Activated T-cell treated with anti-CD3 and anti-CD28 coated beads for 48 hours (primary cell): ENCODE measurements at places on chromosomes 1 and 21.

GRCh38 chr1:209038735-209039134, 544.8 kb upstream of the CAMK1G start:
- no peak for DNase-seq

DNA sequence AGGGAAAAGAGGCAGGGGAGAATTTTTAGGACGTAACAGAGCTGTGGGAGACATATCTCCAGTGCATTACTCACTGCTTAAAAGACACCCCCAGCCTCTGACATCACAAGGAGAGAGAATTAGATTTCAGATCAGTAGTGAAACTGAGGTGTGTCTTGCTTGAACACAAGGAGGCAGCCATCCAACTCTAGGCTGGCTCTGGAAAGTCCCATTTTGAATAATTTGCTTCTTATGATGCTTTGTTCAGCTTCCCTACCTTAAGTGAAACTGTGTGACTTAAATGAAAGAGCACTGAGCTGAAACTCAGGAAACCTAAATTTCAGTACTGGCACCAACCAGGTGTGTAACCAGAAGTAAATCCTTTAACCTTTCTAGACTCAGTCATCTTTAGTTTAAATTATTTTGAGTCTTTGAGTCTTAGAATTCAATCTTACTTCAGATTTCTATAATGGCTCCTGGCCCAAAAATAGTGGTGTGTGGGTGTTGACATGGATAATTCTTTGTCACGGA, 251.6 kb upstream of the SGIP1 start:
- DNase-seq: peak; percentile 50

DNA sequence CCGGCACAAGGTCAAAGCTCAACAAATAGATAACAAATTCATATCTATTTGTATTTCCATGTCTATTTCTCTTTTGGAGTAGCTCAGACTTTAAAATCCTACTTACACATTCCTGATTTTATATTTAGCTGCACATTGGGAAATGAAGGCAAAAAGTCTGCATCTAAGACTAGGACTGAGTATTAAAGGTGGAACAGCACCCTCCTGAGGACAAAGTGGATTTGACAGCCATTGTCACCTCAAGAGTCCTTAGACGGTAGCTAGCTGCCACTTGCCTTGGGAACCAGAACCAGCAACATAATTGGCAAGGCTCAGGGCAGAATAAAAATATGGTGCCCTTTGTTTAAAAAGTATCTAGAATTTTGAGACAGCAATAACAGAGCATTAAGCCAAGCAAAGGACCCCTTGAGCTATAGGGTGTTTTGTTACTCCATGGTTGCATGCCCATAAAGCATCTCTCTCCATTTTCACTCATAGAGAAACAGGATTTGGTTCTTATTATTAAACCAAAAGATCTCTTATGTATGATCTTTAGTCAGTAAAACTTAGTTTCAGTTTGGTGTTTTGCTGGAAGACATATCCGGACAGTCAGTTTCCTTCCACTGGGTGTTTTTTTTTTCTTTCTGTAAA, 30.0 kb upstream of the SGIP1 start:
- peak; percentile 8 for DNase-seq

DNA sequence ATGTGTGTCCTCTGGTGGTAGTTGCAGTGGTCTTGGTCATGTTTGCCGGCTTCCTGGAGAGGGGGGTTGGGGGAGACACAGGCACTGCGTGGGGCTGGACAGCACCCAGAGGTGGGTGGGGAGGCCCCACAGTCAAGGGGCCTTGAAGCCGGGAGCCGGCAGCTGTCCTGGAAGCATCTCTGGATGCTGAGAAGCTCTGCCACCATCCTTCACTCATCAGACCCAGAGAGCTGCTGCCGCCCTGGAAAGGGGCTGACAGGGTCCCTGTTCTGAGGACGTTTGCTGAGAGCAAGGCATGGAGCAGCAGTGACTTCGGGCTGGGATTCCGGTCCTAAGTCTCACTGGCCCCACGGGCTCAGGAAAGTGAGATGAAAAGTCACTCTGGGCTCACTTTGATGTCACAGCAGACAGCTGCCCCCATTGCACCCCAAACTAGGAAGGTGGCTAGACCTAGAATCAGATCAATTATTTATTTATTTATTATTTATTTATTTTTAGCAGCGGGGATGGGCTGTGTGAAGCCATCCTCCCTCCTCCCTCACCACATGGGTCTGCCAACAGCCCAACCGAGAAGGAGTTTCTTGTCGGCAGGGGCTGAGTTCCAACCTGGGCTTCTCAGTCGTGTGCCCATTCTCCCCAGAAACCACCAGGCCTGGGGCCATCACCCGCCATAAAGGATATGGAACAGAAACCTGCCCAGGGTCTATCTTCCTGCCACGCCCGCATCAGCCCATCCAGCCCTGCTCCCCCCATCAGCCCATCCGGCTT, 547.4 kb downstream of the PTPRU start:
- DNase-seq: no peak

- DNase-seq: no peak
Measured at GRCh38 chr1:47587891-47588582, 150.2 kb downstream of the FOXD2 start.

DNA sequence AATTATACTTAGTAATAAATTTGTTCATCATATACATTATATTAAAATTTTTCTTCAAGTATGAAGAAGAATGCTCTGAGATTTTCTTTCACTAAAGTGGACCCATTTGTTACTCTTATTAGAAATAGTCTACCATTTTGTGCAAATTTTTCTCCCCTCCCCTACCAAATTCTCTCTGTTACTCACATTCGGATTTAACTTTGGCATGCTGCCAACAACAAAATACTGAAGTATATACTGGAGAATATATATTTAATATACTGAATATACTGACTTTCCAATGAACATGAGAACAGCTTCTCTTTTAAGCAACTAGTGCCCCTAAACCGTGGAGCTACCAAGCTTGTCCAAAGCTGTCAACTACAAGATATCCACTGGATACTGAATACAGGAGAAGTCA, 57.2 kb downstream of the CENPF start:
- DNase-seq: no peak

DNA sequence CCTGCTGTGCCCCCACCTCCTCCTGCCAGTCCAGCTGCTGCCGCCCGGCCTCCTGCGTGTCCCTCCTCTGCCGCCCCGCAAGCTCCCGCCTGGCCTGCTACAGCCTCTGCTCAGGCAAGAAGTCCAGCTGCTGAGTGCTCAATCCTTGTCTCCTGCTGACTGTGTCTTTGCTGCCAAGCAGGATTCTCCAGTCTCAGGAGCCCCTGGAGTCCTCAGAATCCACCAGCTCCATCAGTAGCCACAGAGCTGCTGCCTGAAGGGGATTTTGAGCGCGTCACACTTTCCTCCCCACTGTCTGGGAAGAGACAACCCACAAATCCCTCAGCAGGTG, 973 bp downstream of the KRTAP10-11 start:
- no peak for DNase-seq

- no peak for DNase-seq
Measured at GRCh38 chr1:94240822-94241221, 3.4 kb upstream of the ARHGAP29 start.

DNA sequence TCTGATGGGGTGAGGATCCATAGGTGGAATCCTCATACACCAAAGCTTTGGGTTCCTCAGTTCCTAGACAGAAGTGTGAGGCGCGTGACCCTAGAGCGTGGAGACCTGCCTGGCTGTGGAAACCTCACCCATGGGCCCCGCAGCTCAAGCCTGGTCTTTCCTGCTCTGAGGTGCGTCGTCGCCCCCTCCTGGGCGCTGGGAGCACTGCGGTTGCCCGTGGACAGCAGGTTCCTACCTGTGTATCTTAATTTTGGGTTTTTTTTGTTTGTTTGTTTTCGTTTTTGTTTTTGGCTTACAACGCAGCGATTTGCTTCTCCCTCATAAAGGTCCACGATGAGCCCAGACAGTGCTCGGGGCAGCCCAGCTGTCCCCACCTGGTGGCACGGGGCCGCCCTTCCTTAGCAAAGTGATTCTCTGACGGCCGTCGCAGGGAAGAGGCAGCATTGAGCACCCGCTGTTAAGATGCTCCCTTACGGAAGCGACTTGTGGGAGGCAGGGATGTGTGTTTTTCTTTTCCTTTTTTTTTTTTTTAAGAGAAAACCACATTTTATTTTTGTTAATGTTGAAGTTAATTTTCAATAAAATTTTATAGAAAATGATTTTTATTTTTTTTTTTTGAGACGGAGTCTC, 36.5 kb upstream of the TRAPPC10 start:
- peak; percentile 79 for DNase-seq

DNA sequence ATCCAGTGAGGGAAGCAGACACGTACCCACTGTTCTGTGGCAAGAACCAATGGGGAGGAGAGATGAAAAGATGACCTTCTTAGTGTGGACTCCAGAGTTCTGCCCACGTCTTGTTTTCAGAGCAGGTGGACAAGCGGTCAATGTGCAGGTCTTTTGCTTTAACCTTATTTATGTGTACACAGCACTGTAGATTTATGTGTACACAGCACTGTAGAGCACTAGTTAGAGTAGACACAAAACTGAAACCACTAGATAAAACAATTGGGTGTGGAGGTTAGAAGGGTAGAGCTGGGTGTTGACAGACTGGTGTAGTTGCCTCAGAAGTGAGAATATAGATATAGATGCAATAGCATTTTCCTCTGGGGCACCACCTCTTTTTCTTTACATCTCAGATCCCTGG, 150.0 kb downstream of the MAGI3 start:
- DNase-seq: no peak

DNA sequence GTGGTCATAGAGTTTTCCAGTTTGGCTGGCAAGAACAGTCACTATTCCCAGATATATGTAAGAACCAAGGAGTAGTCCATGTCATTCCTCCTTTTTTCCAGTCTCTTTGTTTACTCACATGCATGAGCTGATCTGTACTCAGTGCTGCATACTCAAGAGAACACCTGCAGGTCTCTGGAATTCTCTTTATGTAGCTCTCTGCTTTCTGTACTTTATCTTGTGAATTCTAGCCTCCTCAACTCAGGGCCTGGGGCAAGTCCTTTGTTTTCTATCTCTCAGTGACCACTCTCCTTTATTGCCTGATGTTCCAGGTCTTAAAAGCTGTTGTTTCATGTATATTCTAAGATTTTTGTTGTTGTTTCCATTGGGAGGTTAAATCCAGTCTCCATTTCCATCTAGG, 478.9 kb downstream of the DPYD start:
- no peak for DNase-seq

- DNase-seq: no peak
Measured at GRCh38 chr1:156748670-156749418, 2.6 kb downstream of the HDGF start.

- peak; percentile 12 for DNase-seq
Measured at GRCh38 chr1:37602750-37603694, 7.3 kb upstream of the GNL2 start.

GRCh38 chr1:182141040-182141439, 79.5 kb upstream of the ZNF648 start:
- DNase-seq: no peak

GRCh38 chr1:244473059-244473605, 12.1 kb downstream of the CATSPERE start:
- DNase-seq: no peak

DNA sequence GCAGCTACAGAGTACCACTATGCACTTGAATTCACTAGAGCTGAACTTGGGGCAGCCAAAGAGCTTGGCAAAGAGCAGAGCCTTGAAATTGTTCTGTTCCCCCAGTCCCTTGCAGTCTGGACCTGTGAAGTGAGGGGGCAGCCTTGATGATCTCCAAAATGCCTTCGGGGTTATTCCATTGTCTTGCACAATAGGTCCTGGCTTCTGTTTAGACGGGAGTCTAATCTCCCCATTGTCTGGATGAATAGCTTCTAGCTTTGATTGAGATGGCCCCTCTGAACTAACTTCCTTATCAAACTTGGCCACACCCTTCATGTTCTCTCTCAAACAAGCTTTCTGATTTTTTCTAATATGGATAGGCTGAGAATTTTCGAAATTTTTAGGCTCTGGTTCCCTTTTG, 72.6 kb downstream of the PGM1 start:
- no peak for DNase-seq

DNA sequence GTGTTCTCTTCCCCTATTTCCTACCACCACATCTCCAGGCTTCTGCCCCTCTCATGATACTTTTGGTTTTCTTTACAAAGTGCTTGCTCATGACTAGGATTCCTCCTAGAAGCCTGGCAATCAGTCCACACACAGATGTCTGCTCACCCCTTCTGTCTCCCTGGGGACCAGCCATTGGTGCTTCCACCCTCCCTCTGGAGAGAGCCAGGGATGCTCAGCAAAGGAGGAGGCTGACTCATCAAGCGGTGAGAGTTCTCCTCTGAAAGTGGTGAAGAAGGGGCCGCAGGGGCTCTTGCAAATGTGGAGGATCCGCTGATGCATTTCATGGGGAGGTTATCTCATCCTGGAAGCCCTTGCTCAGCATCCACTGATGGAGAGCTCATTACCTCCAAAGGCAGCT, 14.5 kb downstream of the NT5C1A start:
- DNase-seq: no peak

DNA sequence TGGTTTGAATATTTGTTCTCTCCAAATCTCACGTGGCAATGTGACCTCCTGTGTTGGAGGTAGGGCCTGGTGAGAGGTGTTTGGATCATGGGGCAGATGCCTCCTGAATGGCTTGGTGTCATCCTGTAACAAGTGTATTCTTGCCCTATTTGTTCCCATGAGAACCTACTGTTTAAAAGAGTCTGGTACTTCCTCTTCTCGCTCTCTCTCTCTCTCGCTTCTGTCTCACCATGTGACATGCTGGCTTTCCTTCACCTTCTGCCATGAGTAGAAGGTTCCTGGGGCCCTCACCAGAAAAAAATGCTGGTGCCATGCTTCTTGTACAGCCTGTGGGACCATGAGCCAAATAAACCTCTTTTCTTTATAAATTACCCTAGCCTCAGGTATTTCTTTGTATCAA, 8.4 kb upstream of the PAXBP1 start:
- DNase-seq: no peak

GRCh38 chr1:154403261-154403943, 1.7 kb upstream of the IL6R start:
- no peak for DNase-seq

DNA sequence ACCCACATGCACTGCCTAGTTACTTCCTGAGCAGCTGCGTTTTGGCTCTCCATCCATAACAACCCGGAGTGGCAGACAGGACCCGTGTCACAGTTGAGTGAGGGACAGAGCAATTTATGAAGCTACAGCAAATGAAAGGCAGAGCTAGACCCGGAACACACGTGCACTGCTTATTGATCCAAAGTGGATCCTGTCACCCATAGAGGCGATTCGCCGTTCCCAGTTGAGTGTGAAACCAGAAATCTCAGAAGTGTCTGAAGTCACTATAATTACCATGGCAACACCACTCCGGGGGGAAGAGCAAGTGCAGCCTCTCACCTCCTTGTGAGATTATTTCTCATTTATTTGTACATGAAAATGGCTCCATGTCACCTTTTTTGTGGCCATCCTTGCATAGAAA, 365.2 kb downstream of the DSCAM start:
- no peak for DNase-seq

DNA sequence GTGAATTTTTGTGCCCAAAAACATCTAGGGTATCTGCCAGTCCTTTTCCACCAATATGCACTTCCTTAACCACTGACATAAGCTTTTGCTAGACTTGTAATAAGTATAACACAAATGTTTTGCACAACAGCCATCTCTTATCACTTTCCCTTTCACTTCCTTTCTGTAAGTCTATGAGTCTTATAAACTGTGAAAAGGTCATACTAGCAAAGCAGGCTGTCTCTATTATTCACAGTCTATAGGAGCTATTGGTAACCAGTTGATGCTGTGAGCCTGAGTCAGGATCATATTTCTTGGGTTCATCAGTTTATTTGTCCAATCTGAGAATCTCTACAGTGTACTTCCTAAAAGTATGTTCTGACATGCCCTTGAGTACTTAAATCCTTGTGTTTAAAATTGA, 172.6 kb downstream of the CHRM3 start:
- DNase-seq: no peak
